ENCODE measurements at places on chromosomes 1 and 21. TPM values are rescaled to one million over a fixed set of nuclear protein-coding genes. Genes with fewer than 3 reads are reported as not detected.

NPHP4 gene
- total RNA-seq = 5.4 TPM

TEDDM1 gene
- not detected for total RNA-seq

FGR gene
- 0.17 TPM for total RNA-seq

MASP2 gene
- total RNA-seq = not detected

NUDT4B gene
- total RNA-seq = 10.7 TPM

S100A7 gene
- total RNA-seq = not detected

Measured in M059J (cell line).